ENCODE measurements at places on chromosomes 1 and 21.

DNA sequence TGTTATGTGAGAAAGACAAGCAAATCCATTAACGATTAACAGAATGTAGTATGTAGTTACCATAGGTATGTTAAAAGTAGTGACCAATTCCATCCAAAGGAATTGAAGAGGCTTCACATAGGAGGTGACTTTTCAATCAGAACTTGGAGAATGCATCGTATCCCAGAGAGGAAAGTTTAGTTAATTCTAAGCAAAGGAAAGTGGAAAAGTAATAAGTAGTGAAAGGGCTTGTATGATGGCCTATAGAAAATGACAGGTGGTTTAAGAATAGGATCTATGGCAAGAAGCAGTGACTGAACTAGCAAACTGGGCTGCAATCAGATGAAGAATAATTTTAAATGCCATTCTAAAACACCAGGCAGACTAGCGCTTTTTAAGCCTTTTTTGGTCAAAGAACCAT lies 16.6 kb downstream of the SCMH1 start:
- no peak for DNase-seq

- peak; percentile 46 for DNase-seq
These were observed 351.4 kb downstream of the NPHP4 start for GRCh38 chr1:5640845-5641244.

GRCh38 chr1:7667625-7668218 lies 103.4 kb upstream of the VAMP3 start:
- DNase-seq: peak; percentile 53

- peak; percentile 66 for DNase-seq
These were observed 46.8 kb upstream of the WASF2 start for GRCh38 chr1:27536767-27537166.

GRCh38 chr1:2789986-2790581 lies 11.4 kb downstream of the TTC34 start:
- DNase-seq: no peak

DNA sequence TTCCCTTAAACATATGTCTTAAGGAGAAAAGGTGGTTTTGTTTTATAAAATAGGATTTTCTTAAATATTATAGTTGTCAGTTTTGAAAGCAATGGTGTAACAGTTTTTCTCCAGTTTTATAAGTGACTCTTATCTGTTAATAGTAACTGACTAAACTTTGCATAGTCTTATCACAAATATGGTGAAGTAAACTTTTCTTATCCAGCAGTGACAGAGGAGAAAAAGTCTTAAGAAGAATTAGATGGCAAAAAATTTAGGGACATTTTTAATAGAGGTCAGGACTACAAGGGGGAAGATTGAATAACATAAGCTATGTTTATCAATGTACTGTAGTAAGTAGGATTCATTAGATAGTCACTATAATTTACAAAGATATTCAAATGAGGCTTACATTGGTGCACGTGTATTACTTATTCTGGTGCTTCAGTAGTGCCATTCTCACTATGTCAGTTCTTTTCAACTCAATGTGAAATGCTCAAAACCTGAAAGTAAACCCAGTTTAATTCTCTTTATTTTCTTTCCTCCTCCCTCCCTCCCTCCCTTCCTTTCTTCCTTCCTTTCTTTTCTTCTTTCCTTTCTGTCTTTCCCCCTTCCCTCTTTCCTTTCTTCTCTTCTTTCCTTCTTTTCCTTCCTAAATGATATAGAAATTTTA lies 26.1 kb downstream of the F3 start:
- DNase-seq: no peak

DNA sequence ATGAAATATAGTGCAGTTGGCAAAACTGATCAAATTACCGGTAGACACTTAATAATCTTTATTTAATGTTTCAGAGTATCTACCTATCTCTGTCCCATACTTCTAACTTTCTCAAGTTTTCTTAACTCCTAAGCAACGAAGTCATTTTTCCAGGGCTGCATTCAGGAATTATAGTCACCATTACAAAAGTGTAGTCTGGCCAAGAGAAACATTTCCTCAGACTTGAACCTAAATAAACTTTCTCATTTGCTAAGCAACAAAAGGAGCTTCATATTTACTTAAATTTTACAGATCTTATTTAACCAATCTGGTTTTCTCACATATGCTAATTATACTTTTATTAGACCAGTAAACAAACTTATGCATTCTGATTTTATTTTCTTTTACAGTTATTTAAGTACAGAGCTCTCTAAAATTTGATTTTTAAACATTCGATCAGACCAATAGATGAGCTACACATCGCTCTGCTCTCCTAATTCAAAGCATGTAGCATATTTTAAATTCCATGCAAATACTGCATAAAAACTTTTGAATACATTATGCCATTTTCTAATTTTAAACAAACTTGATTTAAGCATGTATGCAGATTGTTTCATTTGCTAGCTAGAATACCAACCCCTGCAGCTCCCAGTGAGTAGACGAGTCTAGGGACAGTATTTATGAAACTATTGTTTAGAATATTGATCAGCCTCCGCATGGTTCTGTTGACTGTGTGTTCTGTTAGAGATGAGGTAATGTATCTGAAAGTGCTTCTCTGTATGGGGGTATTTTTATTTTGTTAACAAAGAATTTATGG lies 201.4 kb downstream of the CHRM3 start:
- no peak for DNase-seq

GRCh38 chr1:39107341-39108290 lies 81.5 kb downstream of the NDUFS5 start:
- no peak for DNase-seq

- no peak for DNase-seq
These were observed 13.9 kb downstream of the OR14I1 start for GRCh38 chr1:248688527-248689298.

DNA sequence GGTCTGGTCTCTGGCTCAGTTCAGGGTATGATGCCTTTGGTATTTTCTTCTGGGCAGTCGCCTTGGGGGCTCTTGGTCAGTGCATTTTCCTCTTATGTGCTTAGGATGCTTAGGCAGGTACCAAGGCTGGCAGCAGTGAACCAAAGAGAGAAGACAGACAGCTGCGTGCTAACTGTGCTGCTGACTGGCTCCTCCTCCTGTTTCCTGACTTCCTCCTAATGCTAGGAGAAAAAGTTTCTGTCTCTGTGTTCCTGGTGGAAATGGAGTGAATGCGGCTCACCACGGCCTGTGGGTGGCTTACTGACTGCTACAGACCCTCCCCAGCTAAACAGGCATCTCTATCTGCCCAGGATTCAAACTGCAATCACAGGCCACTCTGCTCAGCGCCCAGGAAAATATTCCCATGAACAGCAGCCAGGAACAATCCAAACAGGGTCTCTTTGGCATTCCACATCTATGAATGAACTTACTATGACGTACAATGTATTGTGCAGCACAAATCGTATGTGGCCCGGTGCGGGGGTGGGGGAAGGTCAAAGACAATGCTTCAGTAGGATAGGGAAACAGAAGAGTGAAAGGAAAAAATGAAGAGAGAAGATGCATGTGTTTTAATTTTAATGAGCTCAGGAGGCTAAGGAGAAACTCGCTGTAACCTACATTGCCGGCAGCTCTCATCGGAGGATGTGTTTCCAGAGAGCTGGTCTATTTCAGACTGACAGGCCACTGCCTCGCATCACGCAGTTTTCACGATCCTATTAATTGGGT lies 2.8 kb downstream of the ABCG1 start:
- DNase-seq: no peak

- DNase-seq: no peak
These were observed 48.1 kb downstream of the AHDC1 start for GRCh38 chr1:27555700-27556424.

DNA sequence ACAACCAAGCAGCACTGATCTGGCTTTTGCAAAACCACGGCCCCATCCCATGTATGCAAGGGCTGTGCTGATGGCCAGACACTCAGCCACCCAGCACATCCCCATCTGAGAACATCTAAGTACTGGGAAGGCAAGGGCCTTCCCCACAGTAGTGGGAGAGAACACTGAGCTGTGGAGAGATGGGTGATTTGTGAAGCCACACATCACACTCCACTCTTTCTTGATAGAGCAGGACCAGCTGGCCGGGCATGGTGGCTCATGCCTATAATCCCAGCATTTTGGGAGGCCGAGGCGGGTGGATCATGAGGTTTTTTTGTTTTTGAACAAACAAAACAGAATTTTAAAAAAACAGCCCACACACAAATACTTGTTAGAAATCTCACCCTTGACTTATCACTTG lies 28.2 kb upstream of the RXRG start:
- DNase-seq: no peak

DNA sequence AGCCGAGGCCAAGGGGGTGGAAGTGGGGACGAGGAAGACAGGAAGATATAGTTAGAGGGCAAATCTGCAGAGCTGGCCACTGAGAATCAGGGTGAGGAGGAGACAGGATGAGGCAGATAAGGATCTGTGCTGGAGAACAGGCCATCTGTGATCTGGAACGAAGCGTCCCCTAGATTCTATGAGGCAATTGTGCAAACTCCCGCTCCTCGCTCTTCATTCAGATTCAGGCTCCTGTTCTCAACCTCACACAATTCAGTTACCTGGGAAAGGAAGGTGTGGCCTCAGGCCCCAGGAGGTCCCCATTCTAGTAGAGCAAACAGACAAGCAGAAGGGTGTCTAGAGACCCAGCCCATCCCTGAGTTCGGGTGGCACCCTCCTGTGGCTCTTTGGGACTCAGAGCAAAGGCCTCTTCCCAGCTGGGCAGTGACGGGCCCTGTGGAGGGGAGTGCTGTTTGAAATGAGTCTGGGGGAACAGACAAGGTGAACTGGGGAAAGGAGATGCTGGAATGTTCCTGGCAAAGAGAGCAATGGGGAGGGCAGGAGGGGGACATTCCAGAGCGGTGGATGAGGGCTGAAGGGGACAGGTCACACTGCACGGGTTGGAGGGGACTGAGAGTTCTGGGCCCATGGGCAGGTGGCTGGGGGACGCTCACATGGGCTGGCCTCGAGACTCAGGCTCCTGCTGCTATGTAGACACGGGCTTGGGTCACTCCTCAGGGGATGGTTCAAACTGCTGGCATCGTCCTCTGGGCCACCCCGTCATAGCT lies 39.9 kb upstream of the AJAP1 start:
- DNase-seq: no peak

DNA sequence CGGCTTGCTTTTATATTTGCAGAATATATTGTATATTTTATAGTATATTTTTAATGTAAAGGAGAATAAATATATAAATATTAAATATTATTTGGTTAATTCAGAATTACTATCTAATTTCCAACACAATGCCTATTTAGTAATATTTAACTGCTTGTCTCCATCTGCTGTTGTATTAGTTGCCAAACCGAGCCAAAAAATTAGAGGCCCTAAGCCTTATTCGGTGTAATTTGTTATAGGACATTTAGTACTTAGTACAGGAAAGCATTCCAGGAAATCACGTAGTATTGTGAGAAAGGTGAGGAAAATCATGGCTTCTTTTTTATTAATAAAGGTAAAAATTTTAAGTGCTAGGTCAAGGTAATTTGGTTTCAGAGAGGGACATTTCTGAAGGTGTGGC lies 93.8 kb downstream of the DNM3 start:
- DNase-seq: no peak

- no peak for DNase-seq
These were observed 70.5 kb downstream of the STUM start for GRCh38 chr1:226619031-226619430.

- DNase-seq: no peak
These were observed 633.3 kb upstream of the CAMK1G start for GRCh38 chr1:208950206-208950605.

- DNase-seq: no peak
These were observed 78.7 kb downstream of the DHRS3 start for GRCh38 chr1:12539320-12539704.

- no peak for DNase-seq
These were observed 77.4 kb downstream of the ACBD6 start for GRCh38 chr1:180424848-180425457.

- no peak for DNase-seq
These were observed 1011.8 kb downstream of the PLA2G4A start for GRCh38 chr1:187840557-187840956.

GRCh38 chr1:156844638-156845037 lies 14.3 kb downstream of the INSRR start:
- no peak for DNase-seq

GRCh38 chr1:110114784-110115183 lies 2.5 kb downstream of the UBL4B start:
- no peak for DNase-seq

DNA sequence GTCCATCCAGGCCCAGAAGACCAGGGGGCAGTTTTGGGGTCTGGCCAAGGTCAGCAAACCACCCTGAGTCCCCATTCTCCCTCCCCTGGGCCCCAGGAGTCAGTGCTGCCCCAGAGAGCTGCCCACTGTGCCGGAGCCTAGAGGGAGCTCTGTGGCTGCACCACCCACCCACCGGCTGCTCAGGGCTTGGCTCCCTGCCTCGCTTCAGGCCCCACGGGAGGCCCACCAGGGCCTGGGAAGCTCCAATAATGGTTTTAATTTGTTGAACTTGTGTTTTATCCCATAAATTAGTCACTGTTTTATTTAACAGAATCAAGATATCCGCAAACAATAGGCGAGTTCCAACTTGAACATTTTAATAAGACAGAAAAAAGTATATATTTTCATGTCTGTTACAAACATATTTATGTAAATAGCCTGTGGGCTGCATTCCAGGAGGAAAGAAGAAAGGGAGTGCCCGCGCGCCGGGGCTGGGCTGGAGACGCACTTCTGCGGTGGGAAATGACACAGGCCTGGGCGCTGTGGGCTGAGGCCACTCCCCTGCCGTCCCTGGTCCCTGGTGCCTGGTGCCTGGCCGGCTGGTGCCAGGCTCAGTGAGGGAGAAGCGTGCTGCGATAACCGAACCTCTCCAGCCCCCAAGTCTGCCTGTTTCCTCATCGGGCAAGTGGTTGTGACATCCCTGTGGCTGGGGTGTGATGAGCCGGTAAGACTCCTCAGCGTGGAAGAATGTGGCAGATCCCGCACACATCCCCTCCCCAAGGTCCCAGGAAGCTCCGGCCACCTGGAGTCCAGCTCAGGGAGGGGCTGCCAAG lies 160.5 kb downstream of the PEX14 start:
- no peak for DNase-seq

DNA sequence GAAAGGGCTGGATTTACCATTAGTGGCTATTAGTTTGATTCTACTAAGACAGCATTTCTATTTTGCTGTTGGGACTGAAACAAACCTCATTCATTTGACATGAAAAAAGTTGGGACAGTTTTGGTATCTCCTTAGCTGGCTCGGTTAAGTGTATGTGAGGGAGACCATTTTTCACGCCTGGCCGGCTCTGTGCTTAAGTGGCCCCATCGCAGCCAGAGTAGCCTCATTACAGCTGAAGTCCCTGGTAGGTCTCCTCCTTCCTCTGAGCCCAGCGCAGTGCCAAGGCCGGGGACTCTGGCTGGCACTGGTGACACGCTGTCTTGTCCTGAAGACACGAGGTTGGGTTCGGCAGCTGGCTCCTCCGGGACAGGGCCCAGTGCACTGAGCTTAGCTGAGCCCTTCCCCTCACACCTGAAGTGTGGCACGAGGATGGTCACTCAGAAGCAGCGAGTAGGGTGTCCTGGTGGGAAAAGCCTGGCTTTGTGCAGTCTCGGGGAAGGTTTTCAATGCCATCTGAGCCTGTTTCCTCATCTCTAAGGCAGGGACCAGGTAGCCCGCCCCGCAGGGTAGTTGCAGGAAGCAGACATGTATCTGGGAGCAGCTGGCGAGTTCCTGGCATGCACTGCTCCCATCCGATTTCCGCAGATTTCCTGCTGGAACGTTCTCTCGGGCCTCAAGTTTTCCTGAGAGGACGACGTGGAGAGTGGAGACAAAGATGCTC lies 196.5 kb downstream of the DYRK1A start:
- no peak for DNase-seq

GRCh38 chr21:25689226-25689625 lies 45.5 kb downstream of the ATP5PF start:
- no peak for DNase-seq

GRCh38 chr1:159940006-159940620 lies 5.3 kb downstream of the IGSF9 start:
- no peak for DNase-seq
